Cardiac fibroblast (primary cell): ENCODE measurements at places on chromosomes 4 and X.

- DNase-seq: no peak
Measured at GRCh38 chr4:5636766-5637670, 71.3 kb downstream of the EVC2 start.

- DNase-seq: peak; percentile 11
Measured at GRCh38 chrX:148417934-148418333, 82.5 kb upstream of the AFF2 start.

DNA sequence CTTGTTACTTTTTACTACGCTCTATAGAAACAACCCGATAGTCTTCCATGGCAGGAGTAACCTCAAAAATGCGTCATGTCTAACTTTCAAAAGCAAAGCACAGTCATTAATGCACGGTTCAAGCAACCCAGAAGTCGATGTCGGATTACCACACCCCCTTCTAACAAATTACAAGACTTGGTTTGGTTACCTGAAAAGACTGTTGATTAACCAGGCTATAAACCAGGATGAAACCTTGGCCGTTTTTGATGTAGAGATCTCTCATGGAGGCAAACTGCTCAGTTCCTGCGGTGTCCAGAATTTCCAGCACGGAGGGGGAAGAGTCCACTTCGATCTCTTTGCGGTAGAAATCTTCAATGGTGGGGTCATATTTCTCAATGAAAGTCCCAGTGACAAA is 2.4 kb downstream of the RAP2C start:
- peak; percentile 19 for DNase-seq

DNA sequence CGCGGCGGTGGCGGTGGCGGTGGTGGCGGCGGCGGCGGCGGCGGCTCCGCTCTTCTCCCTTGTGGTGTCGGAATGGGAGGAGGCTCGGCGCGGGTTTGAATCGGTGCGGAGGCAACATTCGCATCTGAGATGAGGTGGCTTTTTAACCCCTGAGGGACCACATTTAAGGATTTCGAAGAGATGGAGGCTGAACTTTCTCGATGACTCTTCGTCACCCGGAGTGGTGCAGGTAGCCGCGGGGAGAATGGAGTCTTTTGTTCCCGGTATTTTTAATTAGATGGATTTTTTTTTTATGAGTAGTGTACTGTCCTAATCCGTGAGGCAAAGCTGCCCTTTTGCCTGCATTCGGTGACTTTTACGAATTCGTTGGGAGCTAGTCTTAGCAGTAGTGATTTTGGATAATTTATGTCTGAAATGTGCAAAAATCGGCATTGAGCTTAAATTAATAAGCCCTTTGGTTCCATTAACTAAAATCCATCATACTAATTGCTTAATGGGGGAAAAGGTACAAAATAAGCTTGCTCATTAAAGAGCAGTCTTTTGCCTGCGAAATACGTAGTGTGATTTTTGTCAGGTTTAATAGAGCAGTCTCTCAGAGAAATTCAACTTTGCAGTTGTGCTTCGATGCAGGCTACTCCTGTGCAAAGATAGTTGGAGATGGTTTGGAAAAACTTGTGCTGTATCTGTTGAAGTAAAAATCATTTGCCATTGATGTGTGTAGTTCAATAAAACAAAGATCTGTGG is 206.2 kb downstream of the TENM3 start:
- DNase-seq: no peak

DNA sequence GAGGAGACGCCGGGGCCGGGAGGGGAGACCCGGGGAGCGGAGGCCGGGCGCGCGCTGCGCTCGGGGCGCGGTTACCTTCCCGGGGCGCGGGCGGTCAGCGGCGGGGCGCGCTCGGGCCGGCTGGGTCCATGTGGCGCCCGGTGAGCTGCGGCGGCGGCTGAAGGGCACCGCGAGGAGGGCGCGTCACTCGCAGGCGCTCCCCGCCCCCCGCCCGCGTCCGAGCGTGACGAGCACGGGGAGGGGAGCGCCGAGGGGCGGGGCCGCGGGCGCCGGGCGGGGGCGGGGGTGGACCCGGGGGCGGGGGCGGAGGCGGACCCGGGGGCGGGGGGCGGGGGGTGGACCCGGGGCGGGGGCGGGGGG is at the start of gene CPLX1:
TSS of gene CPLX1 (minus strand) at position 159 of the 360 bp plus-strand sequence. CDS start 1,607 bp downstream, outside the sequence.
- DNase-seq: no peak

DNA sequence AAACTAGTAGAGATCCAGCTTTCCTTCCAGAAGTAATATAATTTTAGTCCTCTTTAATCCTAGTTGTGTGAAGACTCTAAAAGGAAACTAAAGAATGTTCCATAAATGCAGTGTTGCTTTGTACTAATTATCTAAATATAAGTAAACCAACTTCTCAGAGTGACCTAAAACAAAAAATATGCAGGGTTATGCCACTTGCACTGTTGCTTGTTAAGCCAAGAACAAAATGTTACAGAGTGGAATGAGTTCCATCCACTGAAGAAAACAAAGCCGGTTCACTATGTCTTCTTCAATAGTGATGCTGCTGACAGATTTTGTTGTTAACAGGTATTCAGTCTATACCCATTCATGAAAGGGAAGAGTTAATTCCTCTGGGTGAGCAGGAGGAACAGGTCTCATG is 252.0 kb upstream of the DIAPH2 start:
- peak; percentile 52 for DNase-seq

- no peak for DNase-seq
Measured at GRCh38 chr4:93865650-93866049, 37.1 kb downstream of the ATOH1 start.

- no peak for DNase-seq
Measured at GRCh38 chrX:115332832-115333231, 43.3 kb downstream of the LUZP4 start.

GRCh38 chrX:125954236-125954635 is 211.9 kb downstream of the DCAF12L2 start:
- no peak for DNase-seq

GRCh38 chr4:156705311-156705710 is 266.3 kb downstream of the PDGFC start:
- DNase-seq: peak; percentile 19

DNA sequence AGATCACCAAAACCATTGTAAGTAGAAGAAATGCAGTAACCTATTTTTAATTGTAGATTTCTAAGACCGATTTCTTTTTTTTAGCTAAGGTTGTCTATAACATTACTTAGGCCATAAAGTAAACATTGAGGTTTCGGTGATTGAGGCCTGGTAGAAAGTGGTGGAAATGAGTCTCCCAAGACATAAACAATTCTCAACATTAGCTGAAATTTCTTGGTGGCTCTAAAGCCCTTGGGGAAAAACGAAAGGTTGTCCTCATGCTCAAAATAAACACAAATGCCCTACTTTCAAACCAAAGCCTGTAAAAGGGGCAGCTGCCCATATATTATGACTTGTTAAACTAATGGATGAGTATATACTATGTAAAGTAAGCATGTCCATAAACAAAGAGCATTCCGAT is 98.8 kb downstream of the SCFD2 start:
- no peak for DNase-seq

- peak; percentile 63 for DNase-seq
Measured at GRCh38 chr4:123037804-123038203, 115.4 kb upstream of the NUDT6 start.

DNA sequence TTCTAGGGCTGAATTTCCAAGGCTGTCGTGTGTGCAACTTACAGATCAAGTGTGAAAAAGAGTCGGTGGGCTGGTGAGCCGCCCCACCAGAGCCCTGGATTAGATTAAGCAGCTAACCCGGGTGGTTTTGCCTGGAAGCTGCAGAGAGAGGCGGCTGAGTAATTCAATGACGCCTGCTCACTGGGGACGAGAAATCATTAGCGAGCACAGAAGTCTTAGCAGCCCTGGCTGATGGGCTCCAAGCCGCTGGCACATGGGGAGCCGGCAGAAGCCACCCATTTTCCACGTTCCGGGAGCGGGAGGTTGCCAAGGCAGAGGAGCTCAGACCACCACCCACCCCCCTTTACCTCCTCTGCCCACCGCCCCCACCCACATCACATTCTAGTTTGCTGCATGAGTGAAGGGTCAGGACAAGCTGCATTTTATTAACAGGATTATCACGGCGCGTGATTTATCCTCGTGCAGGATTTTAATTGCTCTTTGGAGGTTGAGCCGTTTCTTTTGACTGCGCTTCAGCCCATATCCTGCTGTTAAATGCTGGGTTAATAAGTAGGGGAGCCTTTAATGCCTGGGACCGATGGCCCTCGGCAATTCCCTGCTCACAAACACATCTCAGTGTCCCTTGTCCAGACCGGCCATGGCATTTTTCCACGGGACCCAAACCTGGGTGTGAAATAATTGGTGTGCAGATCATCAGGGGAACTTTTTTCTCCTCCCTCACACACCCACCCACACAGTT is 19.1 kb downstream of the BCOR start:
- DNase-seq: no peak

- no peak for DNase-seq
Measured at GRCh38 chr4:105357258-105357980, 116.4 kb downstream of the PPA2 start.

DNA sequence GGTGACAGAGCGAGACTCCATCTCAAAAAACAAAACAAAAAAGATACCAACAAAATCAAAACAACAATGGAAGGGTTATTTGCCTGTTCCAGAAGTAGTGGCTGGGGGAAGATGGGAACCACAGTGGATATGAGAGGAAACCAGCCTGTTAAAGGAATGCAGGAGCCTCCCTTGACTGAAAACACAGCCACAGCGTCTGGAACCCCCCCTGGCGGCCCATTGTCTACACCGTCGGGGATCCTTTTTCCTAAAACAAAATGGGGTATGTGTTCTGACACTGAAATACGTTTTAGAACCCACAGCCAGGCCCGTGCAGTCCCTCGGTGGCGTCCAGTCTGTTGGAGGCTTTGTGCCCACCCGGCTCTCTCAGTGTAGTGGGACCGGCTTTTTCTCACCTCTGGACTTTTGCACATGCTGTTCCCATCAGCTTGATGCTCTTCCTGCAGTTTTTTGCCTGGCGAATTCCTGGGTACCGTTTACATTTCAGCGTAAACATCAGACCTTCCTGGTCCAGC is 19.6 kb downstream of the PIGG start:
- no peak for DNase-seq

GRCh38 chrX:56813318-56813837 is 84.3 kb downstream of the NBDY start:
- DNase-seq: peak; percentile 84

DNA sequence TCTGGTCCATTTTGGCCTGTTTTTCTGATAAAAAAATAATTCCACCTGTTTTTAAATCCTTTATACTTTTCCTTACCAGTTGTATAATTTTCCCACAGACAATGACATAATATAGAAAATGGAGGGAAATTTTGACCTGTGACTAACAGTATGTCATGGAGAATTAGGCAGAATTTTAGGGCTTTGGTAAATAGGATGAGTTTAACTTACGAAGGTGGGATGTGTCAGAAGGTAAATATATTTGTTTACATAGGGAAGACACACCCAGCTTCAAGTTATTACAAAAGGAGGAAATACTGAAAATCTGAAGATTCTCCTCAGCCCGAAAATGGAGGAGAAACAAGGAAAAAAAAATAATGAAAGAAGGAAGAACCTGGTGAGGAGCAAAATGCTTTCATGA is 64.6 kb upstream of the PPP3CA start:
- DNase-seq: no peak

DNA sequence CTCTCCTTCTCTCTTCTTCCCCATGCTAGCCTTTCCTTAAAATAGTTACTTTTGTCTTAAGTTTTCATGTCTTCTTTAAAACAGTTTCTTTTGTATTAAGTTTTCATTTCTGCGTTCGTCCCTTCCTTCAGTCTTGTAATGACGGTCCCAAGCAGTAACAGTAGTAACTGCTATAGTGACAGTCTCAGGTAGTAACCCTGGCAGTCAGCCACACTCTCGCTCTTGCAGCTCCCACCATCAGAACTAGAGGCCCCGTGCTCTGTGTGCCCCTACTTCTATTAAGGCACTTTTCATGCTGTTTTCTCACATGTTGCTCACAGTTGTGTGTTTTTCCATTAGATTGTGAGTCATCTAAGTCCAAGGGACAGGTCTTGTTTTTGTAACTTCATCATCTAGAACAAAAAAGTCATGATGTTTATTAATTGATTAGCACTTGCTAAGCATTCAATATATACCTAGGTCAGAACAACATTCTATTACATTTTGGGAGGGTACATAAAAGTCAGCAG is 49.3 kb downstream of the C4orf33 start:
- no peak for DNase-seq
